ENCODE measurements at places on chromosomes 1 and 21.

GRCh38 chr1:223683586-223684487 is 18.3 kb upstream of the CAPN8 start:
- peak; percentile 25 for DNase-seq

- no peak for DNase-seq
Observed at GRCh38 chr1:182614796-182615454, 10.7 kb upstream of the RGS16 start.

DNA sequence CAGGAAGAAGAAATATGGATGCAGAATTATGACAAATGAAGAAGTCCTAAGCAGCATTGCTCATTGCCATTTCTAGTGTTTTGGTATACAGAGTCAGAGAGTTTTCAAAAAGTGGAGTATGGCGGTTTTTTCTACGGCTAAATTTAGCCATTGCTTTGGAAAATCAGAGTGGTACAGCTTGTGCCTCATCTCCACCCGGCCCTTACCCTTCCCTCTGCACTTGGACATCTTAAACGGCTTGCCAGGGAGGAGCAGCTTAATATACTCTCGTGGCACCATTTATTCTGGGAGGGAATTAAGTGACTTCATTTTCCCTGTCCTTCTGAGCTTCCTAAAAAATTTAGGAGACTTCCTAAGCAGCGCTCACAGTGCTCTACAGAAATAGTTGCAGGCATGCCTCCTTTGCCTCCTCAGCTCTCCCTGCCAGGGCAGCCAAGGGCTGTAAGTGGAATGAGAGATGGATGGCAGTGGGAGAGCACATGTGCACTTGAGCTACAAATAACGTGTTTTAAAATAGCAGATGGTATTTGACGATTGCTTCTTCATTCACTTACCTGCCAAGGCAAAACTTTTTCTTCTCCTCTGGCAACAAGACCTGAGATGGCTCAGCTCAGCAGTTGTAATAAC is 51.5 kb upstream of the VAMP3 start:
- DNase-seq = no peak

- DNase-seq = peak; percentile 71
Observed at GRCh38 chr21:39675993-39676661, 63.4 kb downstream of the B3GALT5 start.

- DNase-seq = no peak
Observed at GRCh38 chr21:45290948-45291612, 3.4 kb upstream of the POFUT2 start.

DNA sequence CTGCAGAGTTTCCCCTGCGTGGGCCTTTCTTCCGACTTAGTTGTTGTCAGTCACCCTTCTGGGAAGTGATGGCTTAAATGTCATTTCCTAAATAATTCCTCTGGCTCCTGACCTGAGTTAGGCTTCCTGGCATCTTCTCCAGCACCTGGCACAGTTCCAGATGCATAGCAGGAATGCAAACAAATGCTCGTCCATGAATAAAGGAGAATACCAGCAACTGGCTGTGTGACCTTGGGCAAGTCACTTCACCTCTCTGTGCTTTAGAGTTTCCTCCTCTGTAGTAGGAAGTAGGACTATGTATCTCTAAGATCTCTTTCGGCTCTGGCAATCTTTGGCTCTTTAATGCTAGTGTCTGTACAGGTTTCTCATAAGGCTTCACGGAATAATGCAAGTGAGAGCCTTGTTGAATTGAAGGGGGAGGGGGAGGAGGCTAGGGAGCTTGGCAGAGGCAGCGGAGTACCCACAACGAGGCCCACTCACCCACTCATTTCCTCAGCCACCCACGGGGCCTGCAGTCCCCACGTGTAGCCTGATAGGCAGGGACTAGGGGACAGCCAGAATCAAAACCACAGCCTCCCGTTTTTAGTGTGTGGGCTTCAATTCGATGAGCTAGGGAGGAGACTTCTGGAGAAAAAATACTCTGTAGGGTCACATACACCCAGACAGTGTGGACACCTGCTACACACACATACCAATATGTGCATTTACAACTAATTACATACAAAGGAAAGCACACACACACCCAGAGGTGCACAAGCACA is 48.1 kb downstream of the TENT5C start:
- DNase-seq = no peak

- no peak for DNase-seq
Observed at GRCh38 chr1:98099501-98099900, 178.7 kb upstream of the DPYD start.

- no peak for DNase-seq
Observed at GRCh38 chr1:89890085-89890752, 69.4 kb downstream of the LRRC8D start.

GRCh38 chr1:20329793-20330542 is 39.3 kb downstream of the VWA5B1 start:
- no peak for DNase-seq

- no peak for DNase-seq
Observed at GRCh38 chr1:110053552-110054428, 16.7 kb downstream of the ALX3 start.
